ENCODE measurements at places on chromosomes 4 and X. TPM values are rescaled to one million over a fixed set of nuclear protein-coding genes. Genes with fewer than 3 reads are reported as not detected.
A peak's percentile ranks its signal among the peaks of the same experiment; 100 is the strongest.

DNA sequence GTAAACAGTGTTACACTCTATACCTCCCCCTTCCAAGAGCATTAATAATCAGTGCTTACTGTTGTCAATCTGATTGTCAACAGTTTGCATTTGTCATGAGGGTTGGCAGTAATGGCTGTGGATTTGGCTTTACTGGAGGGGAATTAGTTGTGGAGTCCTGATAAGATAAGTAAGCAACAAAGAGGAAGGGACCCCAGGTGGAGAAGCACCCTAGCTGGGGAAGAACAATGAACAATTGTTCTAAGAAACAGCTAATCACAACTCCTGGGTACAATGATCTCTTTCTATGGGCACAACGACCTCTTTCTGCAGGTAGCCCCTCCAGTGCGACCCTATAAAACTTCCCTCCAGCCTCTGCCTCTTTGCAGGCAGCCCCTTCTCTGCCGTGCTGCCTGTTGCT lies 53.2 kb upstream of the CDKN2AIP start:
- no peak for DNase-seq

DNA sequence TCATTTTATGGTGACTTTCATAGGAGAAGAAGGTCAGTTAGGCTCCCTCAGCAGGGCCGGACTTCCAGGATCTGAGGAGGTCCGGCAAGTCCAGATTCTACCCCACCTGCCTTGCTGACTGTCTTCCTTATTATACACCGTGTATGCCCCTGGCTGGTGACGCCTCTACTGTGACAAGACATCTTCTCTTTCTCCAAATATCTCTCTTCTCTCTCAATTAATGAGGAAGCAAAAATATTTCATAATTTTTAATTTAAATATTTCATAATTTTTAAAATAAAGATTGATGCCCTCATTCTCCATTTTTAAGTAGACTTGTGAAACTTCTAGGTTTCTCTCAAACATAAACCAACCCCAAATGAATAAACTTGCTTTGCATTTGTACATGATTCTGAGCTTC lies 202.5 kb downstream of the NSUN7 start:
- no peak for DNase-seq

DNA sequence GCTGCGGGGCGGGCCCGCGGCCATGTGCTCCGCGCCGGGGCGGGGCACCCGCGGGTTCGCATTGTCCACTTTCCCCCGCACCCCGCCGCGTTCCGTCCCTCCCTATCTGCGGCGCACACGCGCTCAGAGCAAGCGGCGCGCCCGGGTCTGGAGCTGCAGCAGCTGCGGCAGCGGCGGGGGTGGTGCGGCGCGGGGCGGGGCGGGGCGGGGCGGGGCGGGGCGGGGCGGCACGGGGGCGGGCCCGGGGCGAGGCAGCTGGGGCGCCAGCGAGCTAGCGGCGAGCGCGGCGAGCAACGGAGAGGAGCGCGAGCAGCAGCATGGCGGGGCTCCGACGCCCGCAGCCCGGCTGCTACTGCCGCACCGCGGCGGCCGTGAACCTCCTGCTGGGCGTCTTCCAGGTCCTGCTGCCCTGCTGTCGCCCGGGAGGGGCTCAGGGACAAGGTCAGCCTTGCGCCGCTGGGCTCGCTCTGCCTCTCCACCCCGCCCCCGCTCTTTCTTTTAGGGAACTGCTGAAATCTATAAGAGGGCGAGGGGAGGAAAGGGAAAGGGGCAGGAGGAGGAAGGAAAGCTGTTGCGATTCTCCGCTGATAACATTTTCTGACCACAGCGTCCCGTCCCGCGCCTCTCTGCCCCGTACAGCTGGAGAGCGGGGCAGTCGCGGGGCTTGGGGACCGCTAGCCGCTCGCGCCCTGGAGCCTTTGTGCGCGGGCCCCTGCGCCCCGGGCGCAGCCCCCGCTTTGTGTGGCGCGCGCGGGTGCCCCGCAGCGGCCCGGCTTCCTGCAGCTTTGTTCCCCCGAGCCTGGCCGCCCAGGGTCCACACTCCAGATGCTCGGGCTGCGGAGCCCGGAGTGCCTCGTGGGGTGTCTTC lies at the start of gene TMEM131L:
Gene TMEM131L, plus strand, starts transcription at position 280 of the 868 bp plus-strand sequence. Its CDS starts 38 bp downstream, at position 318.
- peak; percentile 50 for DNase-seq

DNA sequence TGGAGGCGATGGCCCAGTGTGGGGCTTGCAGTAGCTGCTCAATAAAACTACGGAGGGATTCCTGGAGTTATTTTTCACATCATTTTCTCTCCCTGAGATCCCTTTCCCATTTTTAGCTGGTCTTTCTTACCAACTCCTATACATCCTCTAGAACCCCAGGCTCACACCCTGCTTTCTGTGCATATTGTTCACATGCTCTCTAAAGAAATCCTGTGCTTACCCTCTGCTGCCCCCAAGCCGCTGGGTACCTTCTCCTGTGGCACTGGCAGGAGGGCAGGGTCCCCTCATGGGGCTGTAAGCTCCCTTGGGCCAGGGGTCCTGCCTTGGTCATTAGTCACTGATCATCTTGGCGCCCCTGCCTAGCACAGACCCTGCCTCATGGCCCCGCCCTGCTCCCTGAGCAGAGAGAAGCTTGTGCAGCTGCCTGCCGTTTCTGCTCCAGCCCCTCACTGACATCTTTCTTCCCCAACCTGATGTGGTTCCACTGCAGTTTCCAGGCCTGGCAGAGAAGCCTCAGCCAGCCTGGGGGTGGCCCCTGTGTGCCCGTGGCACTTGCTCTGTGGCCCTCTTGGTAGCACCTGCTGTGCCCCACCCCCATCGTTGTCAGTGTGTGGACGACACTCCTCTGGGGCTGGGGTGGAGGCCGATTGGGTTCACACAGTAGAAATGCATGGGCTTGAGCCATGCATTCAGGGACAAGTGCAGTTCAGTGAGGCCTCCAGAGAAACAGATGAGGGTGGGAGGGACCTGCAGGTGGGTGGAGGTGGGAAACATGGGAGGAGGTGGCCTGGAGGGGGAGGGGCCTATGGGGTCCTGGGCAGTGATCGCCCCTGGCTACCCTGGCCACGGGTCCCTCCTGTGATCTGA lies 69.5 kb downstream of the WFS1 start:
- DNase-seq = no peak

GRCh38 chr4:1991087-1991486 lies 17.7 kb downstream of the NELFA start:
- no peak for DNase-seq

GRCh38 chr4:27217261-27217769 lies 356.7 kb downstream of the STIM2 start:
- no peak for DNase-seq

- no peak for DNase-seq
Observed at GRCh38 chr4:48645225-48645794, 134.8 kb downstream of the FRYL start.

GRCh38 chr4:81352446-81352835 lies 119.3 kb downstream of the RASGEF1B start:
- DNase-seq = no peak

DNA sequence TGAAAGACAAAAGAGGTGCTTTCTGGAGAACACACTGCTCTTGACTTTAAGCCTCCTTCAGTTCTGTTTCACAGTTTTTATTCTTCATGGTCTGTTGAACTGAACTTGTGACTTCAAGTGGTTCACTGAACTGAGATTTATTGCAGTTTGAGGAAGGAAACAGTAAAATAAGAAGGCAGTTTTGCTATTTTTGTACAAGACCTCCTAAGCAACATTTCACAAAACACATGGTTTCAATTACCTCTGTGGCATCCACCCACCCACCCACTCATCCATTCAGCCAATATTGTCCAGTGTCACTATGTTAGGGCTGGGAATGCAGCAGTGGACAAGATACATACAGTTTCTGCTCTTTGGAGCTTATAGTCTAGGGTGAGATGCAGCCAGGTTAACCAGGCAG lies 131.3 kb downstream of the IL1RAPL2 start:
- DNase-seq = no peak

DNA sequence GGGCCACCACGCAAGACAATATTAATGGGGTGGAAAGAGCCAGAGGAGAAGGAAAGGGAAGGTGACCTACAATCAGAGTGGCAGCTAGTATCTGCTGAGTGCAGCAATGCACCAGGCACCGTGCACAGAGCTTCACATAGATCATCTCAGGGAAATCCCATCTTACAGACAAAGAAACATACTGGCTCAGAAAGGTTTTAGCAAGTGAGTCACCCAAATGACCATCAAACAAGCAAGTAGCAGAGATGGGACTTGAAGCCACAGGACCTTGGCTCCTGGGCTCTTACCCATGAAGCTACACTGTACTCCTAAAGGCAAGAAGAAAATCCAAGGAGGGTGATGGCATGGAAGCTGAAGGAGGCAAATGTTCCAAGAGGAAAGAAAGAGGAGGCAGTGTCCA lies 6.8 kb downstream of the ANXA5 start:
- DNase-seq = no peak

ARHGAP10 gene
- 6.1 TPM for total RNA-seq

GRCh38 chrX:15816438-15816809 lies 26.1 kb downstream of the ZRSR2 start:
- DNase-seq = no peak

- no peak for DNase-seq
Observed at GRCh38 chr4:133143775-133144430, 5.2 kb upstream of the PCDH10 start.

DNA sequence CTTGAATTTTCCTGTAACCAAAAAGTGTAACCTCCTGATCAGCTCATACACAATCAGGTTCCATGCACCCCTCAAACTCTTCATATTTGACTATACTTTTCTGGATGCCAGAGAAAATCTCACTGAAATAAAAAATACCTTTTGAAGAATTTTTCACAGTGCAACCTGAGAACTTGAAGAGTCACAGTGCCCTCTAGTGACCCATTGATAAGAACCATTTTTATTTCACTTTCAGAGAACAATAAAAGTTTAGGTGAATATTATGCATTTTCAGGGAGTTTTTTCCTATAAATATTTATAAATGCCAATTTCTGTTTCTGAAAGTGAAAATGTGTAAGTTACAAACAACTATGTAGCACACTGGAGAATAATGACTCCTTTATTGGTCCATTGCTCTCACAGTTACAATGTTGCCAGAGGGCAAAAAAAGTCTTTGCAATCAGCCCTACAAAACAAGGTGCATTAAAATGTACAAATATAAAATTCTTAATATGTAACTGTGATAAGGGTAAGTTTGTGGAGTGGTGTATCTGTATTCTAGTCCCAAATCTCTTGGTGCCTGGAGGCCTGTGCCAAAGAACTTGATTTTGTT lies 153.6 kb upstream of the INTU start:
- DNase-seq = no peak

- no peak for DNase-seq
Observed at GRCh38 chr4:20754036-20754435, 53.8 kb downstream of the PACRGL start.

GRCh38 chrX:153766871-153767673 lies 3.0 kb downstream of the PLXNB3 start:
- DNase-seq = no peak

- no peak for DNase-seq
Observed at GRCh38 chrX:152637649-152638442, at the start of gene GABRQ. GABRQ (plus strand) TSS chrX:152637895; CDS start chrX:152638203, 308 bp downstream.

- no peak for DNase-seq
Observed at GRCh38 chr4:30103455-30103854, 616.7 kb upstream of the PCDH7 start.

- no peak for DNase-seq
Observed at GRCh38 chr4:86032476-86033022, 327.3 kb downstream of the MAPK10 start.

- DNase-seq = no peak
Observed at GRCh38 chrX:78387364-78387763, 60.0 kb upstream of the CYSLTR1 start.

DNA sequence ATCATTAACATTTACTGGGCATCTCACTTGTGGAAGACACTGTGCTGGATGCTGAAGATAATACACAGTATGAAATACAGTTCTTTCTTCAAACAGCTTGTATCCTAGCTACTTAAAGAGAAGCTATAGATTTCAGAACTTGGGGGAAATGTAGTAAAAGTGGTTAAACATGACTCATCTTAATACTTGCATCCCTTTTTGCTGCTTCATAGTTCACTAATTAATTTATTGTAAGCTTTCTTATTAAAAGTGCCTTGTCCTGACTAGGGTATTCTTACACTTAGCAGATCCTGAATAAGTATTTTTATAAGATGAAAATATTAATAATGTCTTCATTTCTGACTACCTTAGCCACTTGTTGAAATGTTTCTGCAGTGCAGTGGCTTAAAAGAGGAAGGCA lies 132.8 kb upstream of the STIM2 start:
- no peak for DNase-seq

DNA sequence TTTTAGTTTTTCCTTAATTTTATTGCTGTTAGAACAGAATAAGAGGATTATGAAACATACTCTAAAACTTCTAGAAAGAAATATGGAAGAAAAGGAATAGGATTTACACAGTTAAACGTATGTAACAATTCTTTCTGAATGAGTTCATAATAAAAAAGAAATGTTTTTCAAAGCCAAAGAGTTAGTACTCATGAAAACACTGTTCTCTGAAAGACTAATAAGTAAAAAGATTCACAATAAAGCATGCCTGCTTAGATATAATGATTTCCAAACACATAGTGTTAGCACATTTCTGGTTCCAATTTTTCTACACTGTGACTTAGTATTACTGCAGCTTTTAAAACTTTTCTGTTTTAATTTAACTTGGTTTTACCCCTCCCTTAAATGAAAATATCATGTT lies 49.8 kb upstream of the PRSS48 start:
- DNase-seq = no peak

- DNase-seq = no peak
Observed at GRCh38 chr4:98657531-98658286, 702 bp downstream of the TSPAN5 start.

DNA sequence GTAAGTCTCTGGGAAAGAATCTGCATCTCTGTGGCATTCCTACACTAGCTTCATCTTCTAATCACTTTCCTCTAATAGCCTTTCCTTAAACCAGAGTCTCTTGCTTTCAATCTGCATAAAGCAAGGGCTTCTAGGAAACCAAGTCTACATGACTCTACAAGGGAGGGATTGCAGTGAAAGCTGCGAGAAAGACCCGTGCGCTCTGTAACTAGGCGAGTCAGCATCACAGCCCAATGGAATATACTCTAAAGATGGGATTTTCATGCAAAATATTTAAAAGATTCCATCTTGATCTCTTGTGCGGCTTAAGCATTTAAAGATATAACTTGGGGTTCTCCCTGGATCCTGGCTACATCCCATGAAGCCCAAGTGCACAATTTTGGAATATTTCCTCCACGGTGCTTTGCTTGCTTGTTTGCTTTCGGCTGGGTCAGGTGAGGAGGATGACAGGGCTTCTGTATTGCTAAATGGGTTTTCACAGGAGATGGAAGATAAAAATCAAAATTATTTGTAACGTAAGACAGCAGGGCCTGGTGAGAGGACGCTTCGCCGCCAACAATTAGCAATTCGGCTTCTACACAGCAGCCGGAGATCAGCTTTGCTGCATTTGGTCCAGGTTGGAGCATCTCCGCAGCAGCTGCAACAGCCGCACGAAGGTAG lies 687 bp upstream of the GRIA2 start:
- no peak for DNase-seq

DNA sequence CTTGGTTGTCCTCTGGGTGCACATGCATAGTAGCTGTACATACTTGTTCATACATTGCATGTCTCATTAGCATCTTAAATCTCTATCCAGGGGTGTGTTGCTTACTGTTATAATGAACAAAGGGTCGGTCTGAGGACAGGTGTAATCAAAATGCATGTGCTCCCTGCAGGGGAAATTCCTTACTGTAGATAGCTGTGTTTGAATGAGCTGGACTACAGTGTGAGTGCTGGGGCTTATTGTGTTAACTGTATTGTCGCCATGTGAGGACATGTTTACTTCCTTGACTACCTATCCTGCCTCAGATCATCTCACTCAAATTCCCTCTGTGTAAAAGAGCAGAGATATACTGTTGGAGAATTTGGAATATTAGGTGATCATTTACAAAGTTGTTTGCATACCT lies 98.7 kb downstream of the KLHL34 start:
- no peak for DNase-seq

GRCh38 chr4:6504900-6505496 lies 32.6 kb upstream of the PPP2R2C start:
- DNase-seq = no peak

Data from Calu3 (cell line).